ENCODE measurements at places on chromosomes 13 and 19. TPM values are rescaled to one million over a fixed set of nuclear protein-coding genes. Genes with fewer than 3 reads are reported as not detected.

The CCL25 gene
- total RNA-seq = 10.4 TPM

The ACTMAP gene
- total RNA-seq = 26.2 TPM

The ATP4A gene
- total RNA-seq = 0.16 TPM

The TYROBP gene
- 0.54 TPM for total RNA-seq

The SHISA7 gene
- total RNA-seq = not detected

The KMT2B gene
- 35.3 TPM for total RNA-seq

The STOML3 gene
- not detected for total RNA-seq

The PLIN5 gene
- 0.11 TPM for total RNA-seq
